ENCODE measurements at places on chromosomes 7 and 10.

DNA sequence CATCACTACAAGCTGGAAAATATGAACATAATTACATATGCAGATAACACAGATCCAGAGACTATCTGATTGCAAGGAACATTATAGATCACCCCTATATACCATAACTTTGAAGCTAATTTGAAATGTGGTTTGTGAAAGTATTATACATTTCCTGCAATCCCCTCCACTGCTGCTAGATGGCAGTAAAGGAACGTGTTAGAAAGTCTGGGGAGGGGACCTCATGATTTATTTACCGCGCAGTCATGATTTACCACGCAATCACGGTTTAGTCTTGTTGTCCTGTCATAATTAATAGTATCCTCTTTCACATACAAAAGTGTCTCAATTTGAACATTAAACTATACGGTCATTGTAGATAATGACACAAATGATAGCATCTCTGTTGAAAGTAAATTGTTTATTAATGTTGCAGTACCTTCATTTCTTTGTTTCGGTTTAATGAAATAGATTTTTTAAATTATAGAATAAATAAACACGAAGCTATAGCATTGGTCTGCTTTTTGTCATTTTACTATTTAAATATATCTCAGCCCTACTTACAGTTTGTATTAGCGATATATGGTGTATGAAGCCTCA, 145.3 kb upstream of the PRSS1 start:
- DNase-seq, result no peak

DNA sequence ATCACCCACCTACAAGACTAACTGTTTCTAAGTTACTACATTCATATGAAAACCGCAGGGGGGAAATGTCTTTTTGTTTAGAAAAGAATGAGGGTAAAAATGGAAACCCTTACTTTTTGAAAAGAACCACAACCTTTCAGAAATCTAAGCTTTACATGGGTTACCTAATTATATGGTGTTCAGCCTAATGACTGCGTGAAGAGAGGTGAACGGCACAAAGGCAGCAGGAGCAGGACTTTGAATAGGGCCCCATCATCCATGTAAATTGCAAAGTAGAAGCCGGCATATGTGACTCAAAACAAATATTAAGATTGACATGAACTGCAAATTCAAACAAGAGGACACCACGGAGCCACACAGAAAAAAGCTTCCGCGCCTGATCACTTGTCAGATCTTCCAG, 25.1 kb downstream of the NEBL start:
- DNase-seq, result no peak

DNA sequence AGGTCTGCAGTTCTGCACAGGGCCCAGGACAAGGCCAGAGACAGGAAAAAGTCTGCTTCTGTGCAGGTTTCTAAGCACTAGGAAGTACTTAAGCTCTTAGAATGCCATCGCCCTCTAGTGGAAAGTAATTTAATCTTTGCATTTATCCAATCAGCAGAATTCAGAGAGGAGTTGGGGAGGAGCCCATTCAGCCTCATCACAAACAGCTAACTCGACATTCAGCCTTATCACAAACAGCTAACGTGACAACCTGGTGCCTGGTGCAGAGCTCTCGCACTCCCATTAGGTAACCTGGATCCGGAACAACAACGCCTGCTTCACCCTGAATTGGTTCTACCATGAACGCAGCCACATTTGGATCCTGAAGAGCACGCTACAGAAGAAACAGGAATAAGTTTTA, 15.2 kb downstream of the OAT start:
- peak; percentile 5 for DNase-seq

DNA sequence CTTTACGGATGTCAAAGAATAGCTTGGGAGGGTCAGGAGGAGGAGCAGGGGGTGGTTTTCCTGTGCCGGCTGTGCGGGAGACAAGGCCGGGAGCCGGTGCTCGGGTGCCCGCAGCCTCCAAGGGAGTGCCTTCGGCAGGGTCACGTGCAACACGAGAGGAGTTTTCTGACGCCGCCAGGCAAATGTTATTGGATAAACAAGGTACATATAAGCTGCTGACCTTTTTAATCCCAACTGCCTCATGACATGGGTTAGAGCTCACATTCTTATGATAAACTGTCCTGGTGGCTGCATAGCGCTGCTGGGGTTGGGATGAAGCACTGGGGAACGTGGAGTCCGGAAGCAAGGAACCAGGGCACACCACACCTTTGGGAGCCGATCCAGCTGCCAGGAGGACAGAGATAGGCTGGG, 124.8 kb upstream of the PDLIM1 start:
- DNase-seq, result no peak

DNA sequence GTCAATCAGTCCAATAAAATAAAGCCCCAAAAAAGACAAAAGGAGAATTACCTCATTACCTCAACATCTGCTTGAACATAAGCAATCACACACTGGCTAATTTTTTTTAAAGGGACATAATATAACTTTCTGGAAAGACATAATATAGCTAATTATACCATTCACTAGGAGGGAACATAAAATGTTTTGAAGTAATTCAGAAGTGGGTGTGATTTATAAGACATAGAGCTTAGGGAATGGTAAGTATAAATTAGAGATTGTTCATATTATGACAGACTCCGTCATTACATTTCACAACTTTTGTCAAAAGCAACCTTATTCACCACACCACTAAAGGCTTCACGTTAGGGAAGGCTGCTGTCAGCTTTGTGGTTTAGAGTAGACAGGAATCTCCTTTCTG, 3.8 kb downstream of the SHTN1 start:
- DNase-seq, result no peak

DNA sequence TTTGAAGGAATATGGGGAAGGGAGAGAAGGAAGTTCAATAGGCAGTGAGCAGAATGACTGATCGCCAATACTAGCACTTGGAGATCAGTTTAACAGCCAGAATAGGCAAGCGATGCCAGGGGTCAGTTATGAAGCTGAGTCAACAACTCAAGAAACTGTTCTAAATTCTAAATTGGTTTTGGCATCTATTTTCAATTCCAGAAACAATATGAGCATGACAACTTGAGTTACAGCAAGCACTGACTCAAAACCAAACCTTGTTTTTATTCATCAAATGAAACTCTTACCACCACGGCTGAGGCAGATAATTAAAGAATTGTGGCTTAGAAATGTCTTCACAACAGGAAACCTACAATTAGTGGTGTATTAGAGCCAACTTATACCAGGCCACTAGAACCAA, 180.5 kb upstream of the ASAH2 start:
- DNase-seq, result no peak

- no peak for DNase-seq
These were observed 275.0 kb upstream of the BMPER start for GRCh38 chr7:33630359-33630758.

GRCh38 chr10:119026301-119027110, 3.0 kb upstream of the NANOS1 start:
- DNase-seq, result no peak

DNA sequence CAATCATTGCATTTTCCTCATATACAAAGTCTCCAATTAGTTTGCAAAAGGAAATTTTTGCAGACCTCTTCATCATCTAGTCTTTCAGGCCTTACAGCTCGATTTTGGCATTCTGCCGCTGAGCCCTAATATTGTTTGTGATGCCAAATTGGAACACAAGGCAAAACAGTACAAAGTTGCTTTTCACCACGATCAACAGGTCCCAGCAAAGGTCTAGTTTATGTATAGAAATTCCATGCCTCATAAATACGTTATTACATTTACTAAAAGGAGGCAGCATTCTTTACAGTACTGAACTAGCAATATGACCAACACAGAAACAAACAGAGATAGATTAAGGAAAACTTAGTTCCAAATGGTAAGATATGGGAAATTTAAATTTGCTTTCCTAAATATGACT, 7.0 kb upstream of the DNAJC1 start:
- no peak for DNase-seq

- no peak for DNase-seq
These were observed 89.1 kb upstream of the LRGUK start for GRCh38 chr7:134037991-134038390.

DNA sequence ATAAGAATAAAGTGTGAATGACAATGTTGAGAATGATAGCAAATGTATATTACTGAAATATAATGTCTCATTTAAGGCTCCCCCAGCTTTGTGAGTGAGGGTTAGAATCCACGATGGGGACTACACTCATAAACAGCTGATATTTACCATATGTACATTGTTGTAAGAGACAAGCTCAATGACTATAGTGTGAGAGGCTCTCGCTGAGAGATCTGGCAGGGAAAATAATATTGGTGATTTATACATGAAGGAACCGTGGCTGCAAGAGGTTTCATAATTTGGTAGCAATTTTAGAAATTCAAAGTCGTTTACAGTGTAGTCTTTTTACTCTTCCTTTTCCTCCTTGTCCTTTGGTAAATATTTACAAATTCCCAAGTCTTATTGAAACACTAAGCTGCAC, 342.2 kb upstream of the AKR1E2 start:
- DNase-seq, result no peak

GRCh38 chr10:123549761-123550454, 116.2 kb upstream of the GPR26 start:
- no peak for DNase-seq
